ENCODE measurements at places on chromosomes 7 and 10. TPM values are rescaled to one million over a fixed set of nuclear protein-coding genes. Genes with fewer than 3 reads are reported as not detected.

DNA sequence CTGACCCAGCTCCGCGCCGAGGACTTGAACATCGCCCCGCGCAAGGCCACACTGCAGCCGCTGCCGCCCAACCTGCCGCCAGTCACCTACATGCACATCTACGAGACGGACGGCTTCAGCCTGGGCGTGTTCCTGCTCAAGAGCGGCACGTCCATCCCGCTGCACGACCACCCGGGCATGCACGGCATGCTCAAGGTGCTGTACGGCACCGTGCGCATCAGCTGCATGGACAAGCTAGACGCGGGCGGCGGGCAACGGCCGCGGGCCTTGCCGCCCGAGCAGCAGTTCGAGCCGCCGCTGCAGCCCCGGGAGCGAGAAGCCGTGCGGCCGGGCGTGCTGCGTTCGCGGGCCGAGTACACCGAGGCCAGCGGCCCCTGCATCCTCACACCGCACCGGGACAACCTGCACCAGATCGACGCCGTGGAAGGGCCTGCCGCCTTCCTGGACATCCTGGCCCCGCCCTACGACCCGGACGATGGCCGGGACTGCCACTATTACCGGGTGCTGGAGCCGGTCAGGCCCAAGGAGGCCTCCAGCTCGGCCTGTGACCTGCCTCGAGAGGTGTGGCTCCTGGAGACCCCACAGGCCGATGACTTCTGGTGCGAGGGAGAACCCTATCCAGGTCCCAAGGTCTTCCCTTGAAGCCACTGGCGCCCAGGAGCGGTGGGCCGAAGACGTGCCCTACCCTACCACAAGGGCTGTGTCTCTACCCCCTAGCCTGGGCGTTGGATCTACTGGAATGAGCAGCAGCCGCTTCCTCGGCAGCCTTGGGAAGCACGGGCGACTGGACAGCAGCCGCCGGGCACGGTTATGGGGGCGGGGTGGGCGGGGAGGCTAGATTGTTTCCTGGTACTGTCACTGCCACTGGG, 945 bp downstream of the ADO start:
- peak; percentile 60 for DNase-seq

- DNase-seq, result peak; percentile 48
Observed at GRCh38 chr7:82444220-82444909, 788 bp upstream of the CACNA2D1 start.

DNA sequence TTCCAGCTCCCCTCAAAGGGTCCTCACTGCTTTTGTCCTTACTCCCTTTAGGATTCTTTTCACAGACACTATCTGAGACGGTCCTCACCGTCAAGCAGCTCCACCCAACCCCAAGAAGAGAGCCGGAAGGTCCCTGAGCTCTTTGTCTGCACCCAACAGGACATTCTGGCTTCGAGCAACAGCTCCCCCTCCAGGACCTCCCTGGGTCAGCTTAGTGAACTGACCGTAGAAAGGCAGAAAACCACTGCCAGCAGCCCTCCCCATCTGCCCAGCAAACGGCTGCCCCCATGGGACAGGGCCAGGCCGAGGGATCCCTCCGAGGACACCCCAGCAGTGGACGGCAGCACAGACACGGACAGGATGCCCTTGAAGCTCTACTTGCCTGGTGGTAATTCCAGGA, 19.9 kb downstream of the MINDY4 start:
- DNase-seq, result no peak

GRCh38 chr10:10804998-10805740, 212.5 kb upstream of the CELF2 start:
- no peak for DNase-seq

DNA sequence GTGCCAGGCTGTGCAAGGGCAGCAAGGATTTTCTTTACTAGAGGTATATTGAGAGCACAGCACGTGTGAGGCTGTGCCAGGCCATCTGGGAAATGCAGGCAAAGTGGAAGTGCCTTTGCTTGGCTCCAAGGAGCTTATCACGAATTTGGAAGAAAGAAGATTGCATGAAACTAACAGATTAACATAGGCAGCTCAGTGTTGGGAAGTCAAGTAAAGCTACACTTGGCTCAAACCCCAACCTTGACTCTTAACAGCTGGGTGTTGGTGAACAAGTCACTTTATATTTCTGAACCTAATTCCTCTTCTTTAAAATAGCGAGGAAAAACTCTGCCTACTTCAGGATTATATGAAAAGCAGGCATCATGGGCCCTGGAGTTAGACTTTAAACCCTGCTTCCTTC, 105.2 kb downstream of the PLCE1 start:
- DNase-seq, result peak; percentile 29

GRCh38 chr10:84147347-84147746, 8.0 kb downstream of the GHITM start:
- no peak for DNase-seq

DNA sequence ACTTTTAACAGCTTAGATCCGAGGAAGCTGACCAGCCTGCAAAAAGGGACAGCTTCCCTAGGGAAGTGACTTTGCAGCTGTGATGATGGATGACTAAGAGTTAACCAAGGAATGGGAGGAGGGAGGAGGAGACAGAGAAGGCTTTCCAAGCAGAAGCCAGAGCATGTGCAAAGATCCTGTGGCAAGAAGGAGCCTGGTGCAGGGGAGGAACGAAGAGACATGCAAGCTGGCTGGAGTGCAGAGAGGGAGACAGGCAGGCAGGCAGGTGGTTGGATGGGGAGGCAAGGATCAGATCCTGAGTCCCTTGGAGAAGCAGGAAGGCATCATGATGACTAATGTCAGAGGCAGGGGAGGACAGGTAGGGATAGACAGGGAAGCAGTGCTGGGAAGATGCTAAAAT, 148.8 kb downstream of the PFKFB3 start:
- DNase-seq, result no peak

DNA sequence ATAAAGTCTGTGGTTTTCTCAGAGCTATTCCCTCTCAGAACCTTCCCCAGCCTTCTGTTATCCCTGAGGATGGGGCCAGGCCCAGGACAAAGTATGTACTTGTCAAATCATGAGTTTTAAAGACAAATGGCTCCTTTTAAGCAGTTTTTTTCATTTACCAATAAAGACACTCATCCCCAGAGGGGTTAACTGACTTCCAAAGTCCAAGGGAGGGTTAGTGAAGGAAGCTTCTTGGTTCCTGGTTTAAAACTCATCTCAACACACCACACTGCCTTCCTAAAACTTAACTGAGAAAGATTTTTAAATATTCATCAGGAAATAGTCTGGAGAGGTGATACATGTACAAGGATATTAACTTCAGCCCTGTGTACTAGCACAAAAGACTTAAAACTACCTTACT, 15.9 kb downstream of the NMT2 start:
- DNase-seq, result no peak

DNA sequence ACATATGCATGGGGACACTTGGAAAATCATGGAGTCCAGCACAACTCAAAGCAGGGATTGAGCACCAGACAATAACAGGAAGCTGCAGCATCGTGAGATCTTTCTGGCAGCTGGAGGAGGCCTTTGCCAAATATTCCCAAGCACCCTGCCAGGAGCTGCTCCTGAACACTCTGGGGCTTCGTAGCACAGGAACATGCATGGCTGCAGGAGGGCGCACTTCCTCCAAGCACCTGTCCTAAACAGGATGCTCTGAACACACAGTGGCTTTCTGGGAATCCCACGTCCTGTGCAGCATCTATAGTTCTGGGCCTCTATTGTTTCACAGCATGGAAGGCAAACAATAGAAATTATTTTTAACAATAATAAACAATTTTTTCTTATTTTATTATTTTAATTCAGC, 4.1 kb downstream of the ABLIM1 start:
- no peak for DNase-seq

INPP5A gene
- 30.4 TPM for total RNA-seq

Data from stomach (tissue), 19 donors.